ENCODE measurements at places on chromosomes 4 and X. TPM values are rescaled to one million over a fixed set of nuclear protein-coding genes. Genes with fewer than 3 reads are reported as not detected.

DNA sequence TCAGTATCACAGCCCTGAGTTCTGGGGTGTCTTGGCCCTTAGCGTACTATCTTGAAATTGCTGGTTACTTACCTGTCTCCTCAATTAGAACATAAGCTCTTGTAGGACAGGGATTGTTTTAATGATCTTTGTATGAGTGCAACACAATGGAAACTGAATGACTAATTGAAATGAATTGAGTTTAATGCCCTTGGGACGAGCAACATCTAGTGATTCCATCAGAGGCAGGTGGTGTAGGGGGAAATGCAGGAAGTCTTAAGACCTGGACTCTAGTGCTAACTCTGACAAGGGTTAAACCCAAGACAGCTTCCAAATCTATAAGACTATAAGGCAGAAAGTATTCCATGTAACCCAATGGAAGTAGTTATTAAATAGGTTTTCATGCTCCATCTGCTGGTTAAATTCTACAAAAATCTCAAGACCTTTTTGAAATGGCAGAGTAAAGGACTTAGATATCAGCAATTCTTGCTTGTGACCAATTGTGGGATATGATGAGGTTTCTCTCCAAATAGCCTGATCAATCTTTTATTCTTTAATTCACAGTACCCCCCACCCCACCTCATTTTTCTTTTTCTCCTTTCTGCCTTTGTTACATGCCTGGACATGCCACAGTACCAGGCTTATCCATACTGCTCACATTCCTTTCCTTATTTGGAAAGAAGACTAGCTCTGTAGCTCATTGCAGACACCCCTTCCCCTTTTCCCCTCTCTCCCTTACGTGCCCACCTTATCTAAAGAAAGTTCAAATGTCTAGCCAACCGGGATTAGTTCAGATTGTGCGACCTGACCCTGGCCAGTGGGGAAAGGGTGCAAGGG is 340.8 kb downstream of the PAPSS1 start:
- DNase-seq: peak; percentile 24

GRCh38 chr4:36215627-36216026 is 28.7 kb downstream of the ARAP2 start:
- DNase-seq: no peak

NOX1 gene
- not detected for total RNA-seq

ERVMER34-1 gene
- 6.2 TPM for total RNA-seq

ESX1 gene
- total RNA-seq: not detected

GPR119 gene
- not detected for total RNA-seq
